ENCODE measurements at places on chromosomes 2 and 18.

- no peak for DNase-seq
These were observed 14.2 kb upstream of the PLEKHM3 start for GRCh38 chr2:208039376-208040110.

GRCh38 chr18:36403896-36404820, 106.6 kb downstream of the FHOD3 start:
- DNase-seq: no peak

DNA sequence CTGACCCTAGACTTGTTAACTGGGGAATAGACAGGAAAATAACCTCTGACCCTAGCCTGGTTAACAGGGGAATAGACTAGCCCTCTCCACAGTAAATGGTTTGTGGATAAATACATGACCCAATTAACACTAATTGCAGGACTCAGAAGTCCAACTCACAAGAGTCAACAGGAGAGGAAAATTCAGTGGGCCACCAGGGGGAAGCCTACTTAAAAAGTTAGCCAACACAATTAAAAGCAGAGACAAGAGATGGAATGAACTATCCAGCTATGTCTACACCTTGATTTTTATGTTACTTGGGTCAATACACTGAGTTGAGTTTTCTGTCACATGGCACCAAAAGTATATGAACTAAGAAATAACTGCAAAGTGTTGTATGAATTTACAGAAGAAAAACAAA, 158.8 kb upstream of the SLC39A10 start:
- DNase-seq: no peak

DNA sequence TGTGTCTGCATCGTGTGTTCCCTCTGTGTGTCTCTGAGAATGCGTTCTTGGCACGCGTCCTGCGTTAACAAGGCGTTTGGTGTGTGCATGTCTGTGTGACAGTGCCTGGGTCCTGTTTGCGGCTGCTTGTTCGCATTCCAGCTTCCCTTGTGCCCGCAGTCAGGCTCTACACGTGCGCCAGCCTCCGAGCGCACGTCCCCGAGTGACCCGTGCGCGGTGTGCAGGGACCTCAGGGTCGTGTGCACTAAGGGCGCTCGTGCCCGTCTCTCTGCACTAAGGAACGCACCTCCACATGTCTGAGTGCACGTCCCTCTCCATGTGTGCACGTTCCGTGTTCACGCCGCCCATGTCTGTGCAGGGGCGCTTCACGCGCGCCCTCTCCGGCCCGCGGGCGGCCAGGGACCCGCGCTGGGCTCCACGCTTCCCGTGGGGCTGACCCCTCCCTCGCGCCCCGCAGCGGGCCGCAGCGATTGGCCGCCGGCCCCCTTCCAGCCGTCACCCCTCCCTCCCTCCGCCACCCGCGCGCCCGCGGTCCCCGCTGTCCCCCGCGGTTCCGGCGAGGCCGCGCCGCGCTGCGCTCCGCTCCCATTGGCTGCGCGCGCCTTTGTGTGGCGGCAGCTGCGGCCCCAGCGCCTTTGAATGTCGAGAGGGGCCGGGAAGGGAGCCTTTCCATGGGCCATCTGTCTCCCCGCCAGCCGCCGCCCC, 229.4 kb downstream of the HAUS1 start:
- DNase-seq: peak; percentile 86

DNA sequence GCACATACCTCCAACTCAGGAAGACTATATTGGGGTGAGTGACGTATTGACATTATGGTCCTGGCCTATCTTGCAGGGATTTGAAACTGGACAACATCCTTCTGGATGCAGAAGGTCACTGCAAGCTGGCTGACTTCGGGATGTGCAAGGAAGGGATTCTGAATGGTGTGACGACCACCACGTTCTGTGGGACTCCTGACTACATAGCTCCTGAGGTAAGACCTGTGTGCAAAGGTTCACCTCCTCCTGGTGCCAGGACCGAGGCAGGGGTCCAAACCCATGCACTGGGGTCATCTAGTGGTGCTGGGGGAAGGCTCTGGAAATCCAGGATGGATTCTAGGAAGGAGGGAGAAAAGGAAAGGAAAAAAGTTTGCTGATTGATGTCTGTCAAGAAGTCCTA, 152.2 kb upstream of the EPAS1 start:
- DNase-seq: no peak

- DNase-seq: no peak
These were observed 119.3 kb upstream of the MSH2 start for GRCh38 chr2:47283659-47284058.

DNA sequence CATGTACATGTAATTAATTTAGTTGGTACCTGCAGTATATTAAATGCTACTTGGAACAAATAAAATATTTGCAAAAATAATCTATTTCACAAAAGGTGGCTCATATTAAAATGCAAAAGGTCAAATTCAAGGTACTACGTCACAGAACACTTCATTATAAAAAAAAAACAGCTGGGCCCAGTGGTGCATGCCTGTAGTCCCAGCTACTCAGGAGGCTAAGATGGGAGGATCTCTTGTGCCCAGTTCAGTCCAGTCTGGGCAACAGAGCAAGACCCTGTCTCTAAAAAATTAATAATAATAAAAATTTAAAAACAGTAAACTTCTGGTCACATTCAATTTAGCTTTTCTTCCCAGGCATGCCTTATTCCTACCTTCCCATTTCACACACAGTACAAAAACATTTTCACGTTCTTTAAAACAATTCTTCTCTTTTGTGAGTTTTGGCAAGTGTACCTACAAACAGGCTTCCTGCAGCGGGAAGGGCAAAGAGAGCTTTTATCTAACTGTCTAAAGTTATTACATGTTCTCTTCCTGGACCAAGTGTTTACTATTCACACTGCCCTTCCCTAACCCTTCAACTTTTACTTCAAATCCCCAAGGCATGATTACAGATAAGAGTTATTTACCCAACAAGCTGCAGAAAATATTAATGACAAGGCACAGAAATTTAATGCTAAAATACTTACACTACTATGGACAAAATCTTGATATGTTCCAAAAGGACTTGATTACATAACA, 10.7 kb downstream of the BAZ2B start:
- no peak for DNase-seq

DNA sequence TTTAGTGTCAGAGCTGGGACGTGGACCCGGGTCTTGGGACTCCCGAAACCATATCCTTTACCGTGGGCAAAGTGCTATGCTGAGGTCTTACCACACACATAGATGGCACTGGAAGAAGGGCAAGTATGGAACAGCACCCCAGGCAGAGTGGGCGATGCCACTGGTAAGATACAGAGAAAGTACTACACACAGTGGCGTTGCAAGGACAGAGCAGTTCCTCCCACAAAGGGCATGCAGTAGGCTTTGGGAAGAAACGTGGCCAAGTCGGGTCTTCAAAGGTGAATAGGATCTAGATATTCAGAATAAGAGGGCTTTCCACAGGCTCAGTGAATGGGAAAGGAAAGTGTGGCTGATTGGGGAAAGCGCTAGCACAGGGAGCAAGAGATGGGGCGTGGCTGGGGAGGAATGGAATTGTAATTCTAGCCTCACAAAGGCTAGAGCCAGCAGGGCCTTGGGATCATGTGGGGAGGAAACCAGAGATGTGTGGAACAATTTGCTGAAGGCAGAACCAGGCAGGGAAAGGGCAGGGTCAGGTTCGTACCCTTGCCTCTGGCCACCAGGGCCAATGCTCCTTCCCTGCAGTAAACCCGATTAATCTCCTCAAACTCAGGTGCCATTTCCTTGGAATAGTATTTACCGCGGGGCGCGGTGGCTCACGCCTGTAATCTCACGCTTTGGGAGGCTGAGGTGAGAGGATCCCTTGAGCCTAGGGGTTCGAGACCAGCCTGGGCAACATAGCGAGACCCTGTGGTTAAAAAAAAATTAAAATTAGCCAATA, 36.0 kb downstream of the PCBP1 start:
- DNase-seq: peak; percentile 93

- no peak for DNase-seq
These were observed 19.0 kb upstream of the CCNYL1 start for GRCh38 chr2:207692206-207693065.

DNA sequence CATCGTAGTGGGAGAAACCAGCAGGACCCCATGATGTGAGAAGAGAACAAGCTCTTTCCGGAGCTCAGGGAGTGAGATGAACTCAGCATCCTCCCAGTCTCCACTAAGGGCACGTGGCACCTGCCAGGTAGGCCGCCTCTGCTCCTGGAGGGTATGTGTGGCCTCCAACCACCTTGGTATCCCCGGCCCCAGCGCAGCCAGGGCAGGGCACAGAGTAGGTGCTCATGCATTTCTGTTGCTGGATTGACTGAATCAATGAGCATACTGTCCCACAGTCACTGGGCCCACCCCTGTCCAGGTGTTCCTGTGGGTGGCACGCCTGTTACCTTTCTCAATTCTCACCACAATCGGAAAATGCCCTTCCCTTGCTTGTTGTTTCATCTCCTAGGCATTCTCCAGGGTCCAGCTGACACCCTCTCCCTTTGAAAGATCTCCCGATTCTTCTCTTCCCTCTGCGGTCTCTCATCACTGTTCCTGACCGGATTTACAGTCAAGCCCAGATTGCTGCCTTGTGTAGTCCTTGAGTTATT, 138.5 kb upstream of the SMAD2 start:
- DNase-seq: no peak

DNA sequence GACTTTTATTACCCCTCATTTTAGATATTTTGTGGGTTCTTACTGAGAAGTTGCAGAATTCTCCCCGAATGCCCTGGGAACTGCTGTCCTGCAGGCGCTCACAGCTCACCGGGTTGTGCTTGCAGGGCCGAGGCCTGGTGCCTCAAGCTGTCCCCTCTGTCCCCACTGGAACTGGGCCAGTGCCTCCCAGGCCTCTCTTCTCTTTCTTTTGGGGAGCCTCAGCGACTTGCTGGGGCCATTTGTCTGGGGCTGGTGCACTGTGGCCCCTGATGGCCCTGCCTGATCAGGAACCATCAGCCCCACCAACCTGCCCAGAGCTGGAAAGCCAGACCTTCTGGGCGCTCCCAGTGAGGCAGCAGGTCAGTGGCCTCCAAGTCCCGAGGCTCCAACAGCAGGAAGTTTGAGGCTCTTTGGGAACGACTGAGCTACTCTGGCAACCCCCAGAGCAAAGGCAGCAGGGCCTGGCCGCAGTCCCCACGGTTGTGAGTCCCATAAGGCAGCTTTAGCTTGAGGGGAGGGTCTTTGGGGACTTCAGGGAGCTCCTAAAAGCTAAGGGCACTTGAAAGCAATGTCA, 14.7 kb upstream of the NEU4 start:
- no peak for DNase-seq

DNA sequence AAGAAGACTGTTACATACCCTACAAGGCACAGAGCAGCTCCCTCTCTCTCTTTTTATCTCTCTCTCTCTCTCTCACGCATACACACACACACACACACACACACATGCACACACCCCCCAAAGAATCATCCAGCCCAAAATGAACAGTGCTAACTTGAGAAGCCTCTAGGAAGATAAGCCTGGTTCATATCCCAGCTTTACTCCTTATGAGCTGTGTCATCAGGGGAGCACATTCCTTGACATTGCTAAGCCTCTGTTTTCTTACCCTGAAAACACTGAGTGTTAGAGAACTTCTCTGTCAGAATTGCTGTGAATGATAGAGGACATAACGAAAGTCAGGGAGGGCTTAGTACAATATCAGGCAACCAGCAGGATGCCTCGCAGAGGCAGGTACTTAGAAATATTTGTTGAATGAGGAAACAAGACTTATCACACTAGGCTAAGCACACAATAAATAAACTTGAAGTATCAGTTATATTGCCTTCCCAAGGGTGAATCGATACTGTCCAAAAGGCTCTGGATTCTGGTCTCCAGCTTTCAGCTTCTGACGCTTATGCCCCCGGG, 725.6 kb upstream of the ID2 start:
- DNase-seq: no peak

GRCh38 chr2:189421644-189422043, 19.6 kb upstream of the WDR75 start:
- DNase-seq: no peak

GRCh38 chr2:235514627-235515363, 21.0 kb downstream of the AGAP1 start:
- no peak for DNase-seq

- DNase-seq: no peak
These were observed 616.1 kb downstream of the SLC4A3 start for GRCh38 chr2:220243571-220243970.

GRCh38 chr2:125573432-125573831, 1082.5 kb upstream of the GYPC start:
- peak; percentile 16 for DNase-seq

DNA sequence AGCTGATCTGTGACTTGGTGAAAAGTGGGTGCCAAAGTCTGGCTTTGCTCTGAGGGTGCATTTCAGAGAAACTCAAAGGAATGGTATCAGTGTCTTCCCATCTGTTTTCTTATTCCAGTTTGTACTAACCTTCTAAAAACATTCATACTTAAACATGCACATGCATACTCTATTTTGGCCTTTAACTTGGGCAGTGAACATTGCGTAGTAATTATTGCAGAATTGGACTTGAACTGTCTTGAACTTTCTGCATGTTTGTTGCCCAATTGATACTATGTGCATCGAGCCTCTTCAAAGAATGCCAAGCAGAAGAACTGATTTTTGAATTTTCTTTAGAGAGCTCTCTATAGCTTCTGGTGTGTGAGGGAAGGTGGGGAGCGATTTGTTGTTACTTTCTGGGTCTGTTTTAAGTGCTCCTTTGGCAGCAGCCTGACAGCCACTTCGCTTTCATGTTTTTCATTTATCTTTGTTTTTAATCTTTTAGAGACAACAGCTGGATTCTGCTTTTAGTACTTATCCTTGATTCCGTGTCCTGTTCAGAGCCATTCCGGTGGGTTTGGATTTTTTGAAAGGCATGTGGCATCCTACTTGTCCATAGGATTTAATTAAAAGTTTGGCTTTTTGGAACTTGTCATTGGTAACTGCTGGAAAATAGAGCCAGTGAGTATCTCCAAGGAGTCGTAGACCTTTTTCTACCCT, 159.2 kb downstream of the RAPGEF4 start:
- no peak for DNase-seq

GRCh38 chr2:235358981-235359471, 134.8 kb upstream of the AGAP1 start:
- no peak for DNase-seq

DNA sequence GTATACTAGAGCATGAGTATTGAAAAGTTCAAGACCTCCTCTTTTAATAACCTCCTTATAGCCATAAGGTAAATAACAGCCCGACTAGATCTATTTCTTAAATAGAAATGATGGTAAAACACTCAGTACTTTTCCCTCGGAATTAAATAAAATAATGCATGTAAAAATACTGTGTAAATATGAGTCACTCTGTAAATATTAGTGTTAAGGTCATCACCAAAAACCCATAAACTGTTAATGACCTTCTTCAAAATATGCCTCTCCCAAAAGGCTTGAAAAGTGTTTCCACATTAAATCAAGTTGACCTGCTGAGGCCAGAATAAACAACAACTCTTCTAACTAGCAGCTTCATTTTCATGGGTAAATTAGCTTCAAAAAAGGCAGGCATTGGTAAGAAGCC, 25.3 kb upstream of the BZW1 start:
- DNase-seq: no peak

DNA sequence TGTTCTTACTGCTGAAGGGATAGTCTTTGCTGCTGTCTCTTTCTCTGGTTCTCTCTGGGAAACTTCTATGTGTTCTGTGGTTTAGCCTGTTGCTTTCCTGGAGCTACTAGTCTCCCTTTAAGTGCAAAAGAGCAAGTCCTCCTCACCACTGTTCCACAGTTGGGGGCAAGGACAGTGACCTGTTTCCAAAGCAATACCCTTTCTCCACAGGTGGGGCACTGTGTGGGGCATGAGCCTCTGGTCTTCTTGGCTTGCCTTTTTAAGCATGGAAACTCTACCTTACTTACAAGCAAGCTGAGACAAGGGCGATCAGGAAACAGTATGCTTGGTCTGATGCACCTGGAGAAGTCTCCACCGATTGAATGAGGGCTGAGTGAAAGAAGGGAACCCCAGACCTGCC, 156.7 kb downstream of the CPS1 start:
- DNase-seq: no peak
